ENCODE measurements at places on chromosomes 16 and 17. TPM values are rescaled to one million over a fixed set of nuclear protein-coding genes. Genes with fewer than 3 reads are reported as not detected.
A peak's percentile ranks its signal among the peaks of the same experiment; 100 is the strongest.

The CRYBA1 gene
- polyA plus RNA-seq: not detected

The TMEM100 gene
- 12.6 TPM for polyA plus RNA-seq

The FGF11 gene
- polyA plus RNA-seq: 1.3 TPM

The ABCC3 gene
- 53.7 TPM for polyA plus RNA-seq

The HOXB6 gene
- 9.8 TPM for polyA plus RNA-seq

The RNF157 gene
- polyA plus RNA-seq: 19.2 TPM

The HOXB7 gene
- 3.5 TPM for polyA plus RNA-seq

The SCIMP gene
- polyA plus RNA-seq: 4.1 TPM

DNA sequence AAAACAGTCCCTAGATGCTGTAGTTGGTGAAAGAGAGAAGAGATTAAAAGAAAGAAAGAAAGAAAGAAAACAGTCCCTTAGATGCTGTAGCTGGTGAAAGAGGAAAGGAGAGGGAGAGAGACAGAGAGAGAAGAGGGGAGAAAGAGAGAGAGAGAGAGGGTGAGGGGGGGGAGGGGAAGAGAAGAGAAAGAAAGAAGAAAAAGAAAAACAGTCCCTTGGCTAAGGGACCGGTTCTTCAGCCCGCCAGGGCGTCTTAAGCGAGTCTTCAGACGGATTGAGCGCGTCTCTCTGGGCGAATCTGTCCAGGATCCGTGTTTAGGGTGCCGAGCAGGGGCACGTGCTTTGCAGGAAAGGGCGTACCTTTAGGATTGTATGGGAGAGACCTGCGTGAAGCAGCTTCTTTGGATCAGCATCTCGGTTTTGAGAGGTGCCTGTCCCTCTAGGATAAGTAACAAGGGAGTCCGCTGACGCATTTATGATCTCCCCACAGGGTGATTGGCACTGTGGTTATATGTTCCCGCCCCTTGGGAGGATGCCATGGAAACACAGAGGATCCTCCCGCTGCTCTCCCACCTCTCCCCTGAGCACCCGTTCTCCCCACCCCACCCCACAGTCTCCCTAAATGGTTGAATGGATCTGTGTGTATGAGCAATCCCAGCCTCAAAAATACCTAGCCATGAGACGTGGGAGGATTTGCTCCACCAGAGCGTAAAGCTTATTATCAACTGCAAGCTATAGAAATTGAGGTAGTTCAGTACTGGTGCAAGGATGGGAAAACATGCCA, 16.7 kb downstream of the GNGT2 start:
- H3K36me3 ChIP-seq: no peaks in the 10 kb centered on the region
- peaks cover 2% of the 10 kb centered on the region for H3K4me1 ChIP-seq
- peak; percentile 78 for DNase-seq

DNA sequence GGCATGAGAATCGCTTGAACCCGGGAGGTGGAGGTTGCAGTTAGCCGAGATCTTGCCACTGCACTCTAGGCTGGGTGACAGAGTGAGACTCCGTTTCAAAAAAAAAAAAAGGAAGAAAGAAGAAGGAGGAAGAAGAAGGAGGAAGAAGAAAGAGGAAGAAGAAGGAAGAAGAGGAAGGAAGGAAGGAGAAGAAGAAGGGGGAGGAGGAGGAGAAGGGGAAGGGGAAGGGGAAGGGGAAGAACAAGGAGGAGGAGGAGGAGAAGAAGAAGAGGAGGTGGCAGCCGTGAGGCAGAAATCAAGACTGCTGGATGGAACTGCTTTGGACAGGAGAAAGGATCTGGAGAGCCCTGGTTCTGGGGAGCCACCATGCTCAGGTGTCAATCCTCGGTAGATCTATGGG, 29.7 kb upstream of the PEMT start:
- H3K27me3 ChIP-seq: peaks cover 3% of the 10 kb centered on the region
- no peak overlapping the region for H3K27ac ChIP-seq
- H3K36me3 ChIP-seq: no peaks in the 10 kb centered on the region
- no peaks in the 10 kb centered on the region for H3K4me1 ChIP-seq

DNA sequence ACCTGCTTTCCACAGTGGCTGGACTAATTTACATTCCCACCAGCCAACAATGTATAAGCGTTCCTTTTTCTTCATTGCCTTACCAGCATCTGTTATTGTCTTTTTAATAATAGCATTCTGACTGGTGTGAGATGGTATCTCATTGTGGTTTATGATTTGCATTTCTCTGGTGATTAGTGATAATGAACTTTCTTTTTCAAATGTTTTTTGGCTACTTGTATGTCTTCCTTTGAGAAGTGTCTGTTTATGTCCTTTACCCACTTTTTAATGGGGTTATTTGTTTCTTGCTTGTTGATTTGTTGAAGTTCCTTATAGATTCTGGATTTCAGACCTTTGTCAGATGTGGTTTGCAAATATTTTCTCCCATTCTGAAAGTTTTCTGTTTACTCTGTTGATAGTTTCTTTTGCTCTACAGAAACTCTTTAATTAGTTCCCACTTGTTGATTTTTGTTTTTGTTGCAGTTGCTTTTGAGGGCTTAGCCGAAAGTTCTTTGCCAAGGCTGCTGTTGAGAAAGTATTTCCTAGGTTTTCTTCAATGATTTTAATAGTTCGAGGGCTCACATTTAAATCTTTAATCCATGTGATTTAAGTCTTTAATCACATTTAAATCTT, 26.8 kb downstream of the ITGAM start:
- no peak for DNase-seq
- H3K27me3 ChIP-seq: peaks cover 2% of the 10 kb centered on the region
- no peaks in the 10 kb centered on the region for H3K4me1 ChIP-seq
- H3K27ac ChIP-seq: no peak overlapping the region

DNA sequence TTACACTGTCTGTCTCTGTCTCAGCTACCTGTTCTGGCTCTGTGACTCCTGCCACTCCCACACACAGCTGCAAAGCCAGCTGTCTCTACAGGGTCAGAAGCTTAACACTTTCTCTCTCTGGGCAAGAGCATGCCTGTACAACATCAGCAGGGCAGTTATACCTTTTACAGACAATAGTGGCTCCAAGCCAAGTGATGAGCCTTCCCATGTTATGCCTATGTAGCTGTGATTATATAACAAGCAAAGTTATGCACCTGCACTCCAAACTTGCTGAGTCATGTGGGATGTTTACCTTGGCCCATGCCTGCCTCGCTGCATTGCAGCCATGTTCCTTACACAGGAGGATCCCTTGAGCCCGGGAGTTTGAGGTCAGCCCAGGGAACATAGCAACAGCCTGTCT, 31.8 kb upstream of the APPBP2 start:
- H3K4me3 ChIP-seq: no peak overlapping the region
- H3K27me3 ChIP-seq: no peaks in the 10 kb centered on the region
- H3K36me3 ChIP-seq: no peaks in the 10 kb centered on the region
- H3K27ac ChIP-seq: no peak overlapping the region

DNA sequence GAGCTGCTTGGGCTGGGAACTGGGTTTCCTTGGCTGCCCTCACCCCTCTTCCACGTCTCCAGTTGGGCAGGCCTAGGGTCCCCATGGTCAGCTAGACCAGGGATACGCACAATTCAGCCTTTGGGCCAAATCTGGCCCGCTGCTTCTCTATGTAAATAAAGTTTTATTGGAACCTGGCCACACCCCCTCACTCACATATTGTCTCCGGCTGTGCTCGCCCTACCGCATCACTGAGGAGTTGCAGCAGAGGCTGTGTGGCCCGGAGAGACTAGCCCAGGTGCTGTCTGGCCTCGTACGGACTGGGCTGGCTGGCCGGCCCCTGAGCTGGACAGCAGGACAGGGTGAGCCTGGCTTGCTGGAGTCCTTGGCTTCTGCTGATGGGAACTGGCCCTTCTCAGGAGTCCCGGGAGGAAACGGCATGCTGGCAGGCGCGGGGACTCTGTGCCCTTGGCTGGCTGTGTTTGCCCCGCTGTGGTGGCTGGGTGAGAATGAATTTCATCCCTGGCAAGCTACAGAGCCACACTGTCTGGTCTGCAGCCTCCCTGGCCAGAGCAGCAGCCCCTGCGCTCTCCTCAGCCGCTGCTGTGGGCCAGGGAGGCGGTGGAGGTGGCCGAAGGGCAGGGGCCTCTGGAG, 82.0 kb downstream of the ENGASE start:
- peaks cover 17% of the 10 kb centered on the region for H3K27me3 ChIP-seq
- H3K4me1 ChIP-seq: no peaks in the 10 kb centered on the region
- no peak overlapping the region for H3K27ac ChIP-seq
- no peak overlapping the region for H3K4me3 ChIP-seq

DNA sequence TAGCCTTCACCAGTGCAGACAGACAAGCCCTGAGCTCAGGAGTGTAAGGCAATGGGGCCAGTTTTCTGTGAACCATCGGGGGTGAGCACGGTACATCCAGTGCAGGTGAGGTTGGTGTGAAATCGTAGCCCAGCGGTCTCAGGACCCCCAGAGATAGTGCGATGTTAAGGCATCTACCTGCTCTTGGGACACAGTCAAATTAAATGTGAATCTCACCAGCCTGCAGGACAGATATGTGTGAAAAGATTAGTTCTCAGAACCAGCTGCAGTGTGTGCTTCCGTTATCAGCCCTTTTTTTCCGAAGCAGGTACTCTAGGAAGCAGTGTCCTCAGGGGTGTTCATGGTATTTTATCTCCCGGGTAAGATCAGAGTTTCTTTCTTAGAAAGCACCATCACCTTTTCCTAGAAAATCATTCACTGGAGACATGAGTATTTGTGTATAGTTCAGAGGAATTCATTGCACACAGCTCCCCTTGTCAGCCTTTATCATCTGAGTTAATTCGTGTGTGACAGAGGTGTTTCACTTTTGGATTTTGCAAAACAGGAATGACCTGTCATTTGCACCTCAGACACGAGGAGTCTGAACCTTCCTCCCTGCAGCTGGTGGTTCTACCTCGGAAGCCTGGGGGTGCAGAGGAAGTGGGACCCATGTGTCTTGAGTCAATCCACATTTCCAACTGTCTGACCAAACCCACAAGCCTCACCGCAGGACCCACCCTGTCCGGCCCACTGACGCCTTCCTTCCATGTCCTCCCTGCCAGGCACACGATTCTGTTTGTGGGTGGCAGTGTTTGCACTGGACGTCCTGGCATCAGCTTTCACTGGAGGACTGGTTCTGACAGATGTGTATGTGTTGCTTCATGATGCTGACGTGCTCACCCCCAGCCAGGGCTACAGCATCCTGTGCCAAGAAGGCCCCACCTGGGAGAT, 107.8 kb downstream of the CLEC16A start:
- H3K4me1 ChIP-seq: no peaks in the 10 kb centered on the region
- H3K27me3 ChIP-seq: no peaks in the 10 kb centered on the region
- peaks cover 38% of the 10 kb centered on the region for H3K36me3 ChIP-seq
- no peak overlapping the region for H3K4me3 ChIP-seq
- DNase-seq: no peak

DNA sequence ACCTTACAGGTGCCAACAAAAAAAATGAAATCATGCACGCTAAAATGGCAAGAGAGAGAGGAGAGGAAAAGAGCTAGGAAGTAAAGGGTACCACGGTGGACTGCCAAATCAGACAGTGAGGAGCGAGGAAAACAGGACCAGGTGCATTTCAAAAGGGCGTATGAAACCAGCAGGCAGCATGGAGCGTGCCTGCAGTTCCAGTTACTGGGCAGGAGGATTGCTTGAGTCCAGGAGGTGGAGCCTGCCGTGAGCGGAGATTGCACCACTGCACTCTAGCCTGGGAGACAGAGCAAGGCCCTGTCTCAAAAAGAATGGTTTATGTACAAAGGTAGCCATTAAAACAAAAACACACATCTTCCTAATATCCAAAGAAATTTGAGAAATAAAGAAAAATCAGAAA, 16.4 kb downstream of the USP36 start:
- no peak overlapping the region for H3K4me3 ChIP-seq
- H3K4me1 ChIP-seq: no peaks in the 10 kb centered on the region
- H3K36me3 ChIP-seq: peaks cover 93% of the 10 kb centered on the region
- DNase-seq: no peak
- no peak overlapping the region for H3K27ac ChIP-seq

- DNase-seq: no peak
- peaks cover 2% of the 10 kb centered on the region for H3K4me1 ChIP-seq
- H3K4me3 ChIP-seq: no peak overlapping the region
- H3K27me3 ChIP-seq: peaks cover 70% of the 10 kb centered on the region
Observed at GRCh38 chr16:86565644-86566511, 751 bp upstream of the FOXC2 start.

GRCh38 chr17:77235370-77235941, 94.7 kb downstream of the SEC14L1 start:
- no peak overlapping the region for H3K4me3 ChIP-seq
- no peak overlapping the region for H3K27ac ChIP-seq
- H3K27me3 ChIP-seq: no peaks in the 10 kb centered on the region
- H3K36me3 ChIP-seq: no peaks in the 10 kb centered on the region
- H3K4me1 ChIP-seq: no peaks in the 10 kb centered on the region

GRCh38 chr16:11133344-11133943, 122.6 kb downstream of the SOCS1 start:
- H3K36me3 ChIP-seq: peaks cover 6% of the 10 kb centered on the region
- peaks cover 29% of the 10 kb centered on the region for H3K4me1 ChIP-seq
- no peaks in the 10 kb centered on the region for H3K27me3 ChIP-seq
- H3K4me3 ChIP-seq: no peak overlapping the region

GRCh38 chr17:35752471-35752870, 568 bp downstream of the GAS2L2 start:
- H3K27me3 ChIP-seq: peaks cover 45% of the 10 kb centered on the region
- H3K27ac ChIP-seq: no peak overlapping the region
- H3K36me3 ChIP-seq: no peaks in the 10 kb centered on the region
- no peak for DNase-seq
- no peak overlapping the region for H3K4me3 ChIP-seq

GRCh38 chr17:10790491-10791401, 13.2 kb downstream of the TMEM238L start:
- H3K27me3 ChIP-seq: no peaks in the 10 kb centered on the region
- H3K4me1 ChIP-seq: peaks cover 58% of the 10 kb centered on the region
- DNase-seq: no peak

- no peak for DNase-seq
- no peaks in the 10 kb centered on the region for H3K36me3 ChIP-seq
- peak overlapping the region; percentile 65 for H3K27ac ChIP-seq
- H3K4me3 ChIP-seq: no peak overlapping the region
- H3K27me3 ChIP-seq: no peaks in the 10 kb centered on the region
Observed at GRCh38 chr17:72631568-72631948, 460.9 kb downstream of the SLC39A11 start.

DNA sequence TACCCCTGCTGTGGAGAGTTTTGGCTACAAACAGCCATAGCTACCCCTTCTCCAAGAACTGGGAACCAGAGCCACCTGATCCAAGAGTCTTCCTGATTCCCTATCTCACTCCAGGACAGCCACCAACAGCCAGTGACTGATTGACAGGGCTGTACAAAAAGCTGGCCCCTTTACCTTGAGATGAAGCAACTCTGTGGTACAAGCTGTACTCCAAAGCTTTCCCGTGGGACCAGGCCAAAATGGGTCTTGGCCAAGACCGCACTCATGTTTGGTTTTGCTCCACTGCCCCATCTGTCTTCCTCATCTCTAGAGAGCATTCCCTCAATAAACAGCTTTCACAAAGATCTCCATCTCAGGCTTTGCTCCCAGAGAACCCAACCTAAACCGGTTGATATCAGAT, 43.6 kb downstream of the RNF157 start:
- no peak for DNase-seq
- no peak overlapping the region for H3K4me3 ChIP-seq
- no peak overlapping the region for H3K27ac ChIP-seq
- H3K27me3 ChIP-seq: no peaks in the 10 kb centered on the region
- no peaks in the 10 kb centered on the region for H3K36me3 ChIP-seq
- H3K4me1 ChIP-seq: no peaks in the 10 kb centered on the region
